ENCODE measurements at places on chromosomes 2 and 18. TPM values are rescaled to one million over a fixed set of nuclear protein-coding genes. Genes with fewer than 3 reads are reported as not detected.

ZNF385B gene
- 0.25 TPM for total RNA-seq

WDR75 gene
- total RNA-seq, result 46.9 TPM

GRCh38 chr2:120241684-120242083 lies 11.0 kb upstream of the RALB start:
- H3K36me3 ChIP-seq, result no peaks in the 10 kb centered on the region
- H3K27ac ChIP-seq, result no peak overlapping the region
- H3K4me3 ChIP-seq, result no peak overlapping the region
- no peaks in the 10 kb centered on the region for H3K27me3 ChIP-seq
- no peak for DNase-seq

SKOR2 gene
- not detected for total RNA-seq

OBSL1 gene
- total RNA-seq, result 111 TPM

ABHD1 gene
- 0.31 TPM for total RNA-seq

- peaks cover 12% of the 10 kb centered on the region for H3K4me1 ChIP-seq
- no peak overlapping the region for H3K4me3 ChIP-seq
- no peak for DNase-seq
- no peak overlapping the region for H3K27ac ChIP-seq
- no peaks in the 10 kb centered on the region for H3K27me3 ChIP-seq
Observed at GRCh38 chr2:6914828-6915227, 2.4 kb upstream of the RNF144A start.

DNA sequence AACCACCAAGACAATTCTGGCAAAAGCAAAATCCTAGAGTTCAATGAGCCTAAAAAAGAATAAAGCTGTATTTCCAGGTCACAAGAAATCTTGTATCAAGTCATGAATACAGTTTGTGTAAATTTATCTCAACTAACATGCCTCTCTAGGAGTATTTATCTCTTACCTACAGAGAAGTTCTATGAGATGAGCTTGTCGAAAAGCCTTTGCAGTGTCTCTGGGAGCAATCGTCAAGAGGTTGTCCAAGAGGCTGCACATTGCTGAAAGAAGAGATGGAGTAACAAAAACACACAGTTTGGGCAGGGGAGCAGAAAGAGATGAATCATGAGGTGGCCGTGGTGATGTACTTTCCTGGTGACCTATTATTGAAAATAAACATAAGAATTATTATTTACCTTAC lies 112.0 kb upstream of the CD226 start:
- H3K4me1 ChIP-seq, result no peaks in the 10 kb centered on the region
- no peaks in the 10 kb centered on the region for H3K27me3 ChIP-seq
- no peak overlapping the region for H3K4me3 ChIP-seq
- H3K27ac ChIP-seq, result no peak overlapping the region

GRCh38 chr2:126467367-126468054 lies 188.4 kb upstream of the GYPC start:
- H3K36me3 ChIP-seq, result no peaks in the 10 kb centered on the region
- no peaks in the 10 kb centered on the region for H3K4me1 ChIP-seq
- no peak overlapping the region for H3K4me3 ChIP-seq
- DNase-seq, result no peak

DNA sequence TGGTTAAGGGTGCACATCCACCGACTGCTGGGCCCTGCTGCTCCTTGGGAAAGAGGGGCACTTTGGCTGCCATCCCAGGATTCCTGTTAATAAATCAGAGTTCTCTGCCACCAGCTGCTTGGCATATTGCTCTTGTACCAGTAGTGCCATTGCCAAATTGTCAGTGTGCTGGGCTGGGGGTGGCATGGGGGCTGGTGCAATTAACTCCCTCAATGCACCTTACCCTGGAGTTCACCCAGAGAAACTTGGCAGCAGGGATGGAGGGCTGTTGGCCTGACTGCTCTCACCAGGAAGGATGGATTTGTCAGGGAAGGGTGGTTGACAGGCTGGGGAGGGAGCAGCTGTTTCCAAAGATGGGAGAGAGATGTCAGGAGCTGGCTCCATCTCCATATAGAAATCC lies 94.6 kb upstream of the SKOR2 start:
- DNase-seq, result no peak
- no peaks in the 10 kb centered on the region for H3K36me3 ChIP-seq
- H3K27me3 ChIP-seq, result no peaks in the 10 kb centered on the region
- H3K27ac ChIP-seq, result no peak overlapping the region

DNA sequence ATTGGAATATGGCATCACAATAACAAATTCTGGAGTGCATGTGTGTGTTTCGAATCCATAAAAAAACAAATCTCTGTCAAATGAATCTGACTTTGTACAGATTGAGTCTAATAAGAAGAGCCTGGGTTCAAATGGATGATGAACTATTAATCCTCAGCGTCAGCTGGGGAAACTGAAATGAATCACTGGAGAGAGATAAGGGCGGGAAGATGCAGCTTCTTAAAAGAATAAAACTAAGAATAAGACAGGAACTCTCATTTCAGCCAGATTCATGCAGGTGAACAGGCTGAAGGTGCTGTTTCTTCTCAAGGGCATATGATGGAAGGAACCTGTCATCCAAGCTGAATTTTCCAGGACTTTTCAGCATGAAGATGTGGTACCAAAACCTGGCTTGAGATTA lies 202.6 kb upstream of the TRIB2 start:
- peaks cover 7% of the 10 kb centered on the region for H3K4me1 ChIP-seq
- H3K4me3 ChIP-seq, result no peak overlapping the region
- no peaks in the 10 kb centered on the region for H3K36me3 ChIP-seq
- DNase-seq, result no peak
- no peaks in the 10 kb centered on the region for H3K27me3 ChIP-seq

KLHL41 gene
- total RNA-seq, result 1.4 TPM

DNA sequence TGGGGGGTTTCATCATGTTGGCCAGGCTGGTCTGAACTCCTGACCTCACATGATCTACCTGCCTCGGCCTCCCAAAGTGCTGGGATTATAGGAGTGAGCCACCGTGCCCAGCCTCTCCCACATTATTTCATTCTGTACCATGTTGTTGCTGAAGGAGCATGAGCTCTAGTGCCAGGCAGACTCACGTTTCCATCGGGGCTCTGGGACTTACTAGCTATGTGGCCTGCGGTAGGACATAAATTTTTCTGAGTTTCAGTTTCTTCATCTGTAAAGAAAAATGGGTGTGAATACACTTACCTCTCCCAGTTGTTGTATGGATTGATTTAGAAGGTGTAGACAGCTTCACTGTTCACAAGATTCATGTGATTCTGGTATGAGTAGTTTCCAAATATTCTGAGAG lies 30.8 kb upstream of the CCL20 start:
- no peak overlapping the region for H3K4me3 ChIP-seq
- H3K27ac ChIP-seq, result no peak overlapping the region
- no peak for DNase-seq
- peaks cover 1% of the 10 kb centered on the region for H3K27me3 ChIP-seq
- H3K36me3 ChIP-seq, result no peaks in the 10 kb centered on the region
- no peaks in the 10 kb centered on the region for H3K4me1 ChIP-seq

DNA sequence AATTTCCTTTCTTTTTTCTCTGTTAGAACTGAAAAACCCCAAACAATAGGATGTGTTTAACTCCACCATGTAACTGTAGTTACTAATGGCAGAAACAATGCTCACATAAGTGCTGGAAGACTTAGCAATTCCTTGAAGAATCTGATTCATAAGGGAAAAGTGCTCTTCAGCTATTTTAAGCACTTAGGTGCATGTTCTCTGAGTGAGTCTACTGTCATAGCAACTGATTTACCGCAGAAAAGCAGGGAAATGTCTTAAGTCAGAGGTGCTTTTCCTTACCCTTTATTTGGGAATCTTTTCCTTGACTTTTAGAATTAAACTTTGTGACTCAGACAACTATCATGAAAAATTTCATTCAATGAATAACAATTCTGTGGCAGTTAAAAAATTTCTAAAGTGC lies 65.4 kb upstream of the NABP1 start:
- no peaks in the 10 kb centered on the region for H3K27me3 ChIP-seq
- H3K4me3 ChIP-seq, result no peak overlapping the region
- DNase-seq, result no peak
- peak overlapping the region; percentile 74 for H3K27ac ChIP-seq
- no peaks in the 10 kb centered on the region for H3K36me3 ChIP-seq

- no peaks in the 10 kb centered on the region for H3K36me3 ChIP-seq
- DNase-seq, result no peak
- no peak overlapping the region for H3K4me3 ChIP-seq
Observed at GRCh38 chr18:76643996-76644395, 149.0 kb upstream of the ZNF516 start.

GRCh38 chr2:168974428-168974827 lies 56.7 kb downstream of the ABCB11 start:
- no peak overlapping the region for H3K27ac ChIP-seq
- DNase-seq, result no peak
- H3K36me3 ChIP-seq, result no peaks in the 10 kb centered on the region
- H3K27me3 ChIP-seq, result no peaks in the 10 kb centered on the region

GRCh38 chr2:76178610-76179009 lies 467.9 kb upstream of the GCFC2 start:
- no peak overlapping the region for H3K27ac ChIP-seq
- no peak overlapping the region for H3K4me3 ChIP-seq
- no peaks in the 10 kb centered on the region for H3K27me3 ChIP-seq
- DNase-seq, result no peak

Measured in chondrocyte (in vitro differentiated cells).